Activated T-helper 2 cell treated with anti-CD3 and anti-CD28 coated beads, Interferon-gamma antibody, Interleukin-2, Interleukin-4, amounts not matched to agents 10 μg/mL and 5 μg/mL and 100 μg/mL, durations not matched to agents 14 hours and 24 hours and 36 hours (primary cell): ENCODE measurements at places on chromosomes 2 and 18. TPM values are rescaled to one million over a fixed set of nuclear protein-coding genes. Genes with fewer than 3 reads are reported as not detected.
A peak's percentile ranks its signal among the peaks of the same experiment; 100 is the strongest.

NEU2 gene
- not detected in 2 replicates for total RNA-seq

TBR1 gene
- total RNA-seq, result 0.02 TPM in 1 of 2 replicates, not detected in the other

DNA sequence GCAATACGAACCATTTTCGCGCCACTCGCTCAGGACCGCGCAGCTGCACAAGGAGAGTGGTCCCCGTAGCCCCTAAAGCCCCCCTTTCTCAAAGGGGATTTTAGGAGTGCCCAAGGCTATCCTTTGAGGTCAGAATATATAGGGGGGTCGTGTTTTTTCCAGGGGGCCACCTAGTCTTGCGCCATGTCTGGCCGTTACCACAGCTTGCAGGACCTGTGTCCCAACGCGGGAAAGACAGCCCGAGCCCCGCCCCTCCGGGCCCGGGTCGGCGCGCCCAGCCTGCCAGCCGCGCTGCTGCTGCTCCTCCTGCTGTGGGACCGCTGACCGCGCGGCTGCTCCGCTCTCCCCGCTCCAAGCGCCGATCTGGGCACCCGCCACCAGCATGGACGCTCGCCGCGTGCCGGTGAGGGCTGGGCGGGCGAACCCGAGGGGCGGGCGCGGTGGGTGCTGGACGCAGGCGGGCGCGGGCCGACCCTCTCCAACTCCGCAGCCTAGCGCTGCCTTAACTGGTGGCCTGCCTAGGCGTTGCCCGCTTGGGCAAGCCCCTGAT is at the start of gene CDCA7:
CDCA7 (plus strand) TSS at position 291 of the 550 bp plus-strand sequence; CDS start at position 383, 92 bp downstream.
- DNase-seq, result peak; percentile 79
- H3K36me3 ChIP-seq, result peaks cover 39% of the 10 kb centered on the region
- peak within 1 kb of the TSS; percentile 92 for H3K4me3 ChIP-seq
- peaks cover 8% of the 10 kb centered on the region for H3K27me3 ChIP-seq

DNA sequence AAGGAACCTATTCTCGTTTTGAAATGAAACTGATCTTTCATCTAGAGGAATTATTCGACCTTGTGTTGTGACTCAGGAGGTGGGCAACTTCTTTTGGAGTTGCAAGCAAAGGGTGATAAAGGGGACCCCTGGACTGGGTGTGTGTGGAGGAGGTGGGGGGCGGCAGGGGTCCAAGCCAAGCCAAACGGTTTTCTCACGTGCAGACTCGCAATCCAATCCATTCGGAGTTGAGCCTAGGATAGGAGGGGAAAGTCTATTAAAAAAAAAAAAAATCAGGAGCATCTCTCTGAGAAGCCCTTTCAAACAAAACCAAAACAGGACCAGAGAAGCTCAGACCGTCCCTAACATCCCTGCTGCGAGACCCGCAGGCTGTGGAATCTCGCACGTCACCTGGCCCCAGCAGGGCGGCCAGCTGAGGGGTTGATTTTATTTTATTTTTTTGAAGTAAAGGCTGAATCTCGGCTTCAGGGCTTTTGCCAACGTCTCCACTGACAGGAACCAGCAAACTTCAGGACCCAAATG is 3.7 kb upstream of the ZEB2 start:
- H3K27me3 ChIP-seq, result peaks cover 61% of the 10 kb centered on the region
- H3K4me1 ChIP-seq, result peaks cover 22% of the 10 kb centered on the region
- no peak for DNase-seq
- H3K27ac ChIP-seq, result no peak overlapping the region
- no peaks in the 10 kb centered on the region for H3K36me3 ChIP-seq

GRCh38 chr2:171878481-171878993 is 15.5 kb downstream of the SLC25A12 start:
- H3K36me3 ChIP-seq, result peaks cover 35% of the 10 kb centered on the region
- H3K4me1 ChIP-seq, result peaks cover 36% of the 10 kb centered on the region
- no peaks in the 10 kb centered on the region for H3K27me3 ChIP-seq
- no peak for DNase-seq
